ENCODE measurements at places on chromosomes 12 and 14.

GRCh38 chr12:33357181-33357580, 82.4 kb downstream of the SYT10 start:
- DNase-seq, result no peak

DNA sequence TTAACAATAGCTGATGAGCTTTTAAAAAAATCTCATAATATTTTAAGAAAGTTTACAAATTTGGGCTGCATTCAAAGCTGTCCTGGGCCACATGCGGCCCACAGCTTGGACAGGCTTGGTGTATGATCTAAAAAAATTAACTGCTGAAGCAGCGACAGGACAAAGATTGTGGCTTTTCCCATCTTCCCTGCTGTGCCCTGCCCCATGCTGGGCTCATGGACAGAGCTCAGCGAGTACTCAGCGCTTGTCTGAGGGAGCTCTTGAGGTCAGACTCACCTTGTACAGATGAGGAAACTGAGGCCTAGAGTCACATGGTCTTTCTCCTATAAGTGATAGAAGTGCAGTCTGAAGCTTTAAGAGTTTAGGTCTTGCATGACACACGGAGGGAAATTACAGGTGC, 15.0 kb downstream of the EVL start:
- DNase-seq, result no peak

DNA sequence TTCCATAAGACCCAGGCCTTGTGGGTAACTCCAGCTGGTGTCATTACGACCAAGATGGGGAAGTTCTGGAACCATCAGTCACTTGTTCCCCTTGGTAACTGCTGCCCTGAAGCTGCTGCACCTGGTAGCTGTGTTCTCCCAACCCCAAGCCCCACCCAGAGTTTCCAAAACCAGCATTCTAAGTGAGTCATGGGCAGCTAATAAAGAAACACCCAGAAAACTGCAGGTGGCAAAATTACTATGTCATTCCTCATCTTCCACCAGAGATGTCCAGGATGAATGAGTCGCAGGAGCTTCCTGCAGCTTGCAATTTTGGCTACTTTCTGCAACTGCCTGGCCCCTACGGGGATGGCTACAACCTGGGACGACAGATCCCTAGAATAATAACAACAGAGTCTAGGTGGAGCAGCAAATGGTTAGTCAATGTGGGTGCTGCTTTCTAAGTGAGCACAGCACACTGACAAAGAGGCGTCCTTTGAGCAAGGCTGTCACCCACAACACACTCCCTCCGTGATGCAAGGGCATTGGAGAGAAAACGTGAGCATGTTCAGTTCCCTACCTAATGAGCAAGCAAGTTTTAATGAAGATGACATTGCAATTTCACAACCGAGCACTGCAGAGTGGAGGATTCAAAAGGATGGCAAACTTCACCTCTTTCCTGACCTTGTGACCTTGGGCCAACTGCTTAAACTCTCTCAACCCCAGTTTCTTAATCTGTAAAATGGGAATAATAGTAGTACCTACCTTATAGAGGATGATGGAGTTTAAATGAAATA, 301.4 kb upstream of the NOS1 start:
- no peak for DNase-seq

GRCh38 chr12:27844366-27845090, 64.5 kb upstream of the MANSC4 start:
- DNase-seq, result no peak

DNA sequence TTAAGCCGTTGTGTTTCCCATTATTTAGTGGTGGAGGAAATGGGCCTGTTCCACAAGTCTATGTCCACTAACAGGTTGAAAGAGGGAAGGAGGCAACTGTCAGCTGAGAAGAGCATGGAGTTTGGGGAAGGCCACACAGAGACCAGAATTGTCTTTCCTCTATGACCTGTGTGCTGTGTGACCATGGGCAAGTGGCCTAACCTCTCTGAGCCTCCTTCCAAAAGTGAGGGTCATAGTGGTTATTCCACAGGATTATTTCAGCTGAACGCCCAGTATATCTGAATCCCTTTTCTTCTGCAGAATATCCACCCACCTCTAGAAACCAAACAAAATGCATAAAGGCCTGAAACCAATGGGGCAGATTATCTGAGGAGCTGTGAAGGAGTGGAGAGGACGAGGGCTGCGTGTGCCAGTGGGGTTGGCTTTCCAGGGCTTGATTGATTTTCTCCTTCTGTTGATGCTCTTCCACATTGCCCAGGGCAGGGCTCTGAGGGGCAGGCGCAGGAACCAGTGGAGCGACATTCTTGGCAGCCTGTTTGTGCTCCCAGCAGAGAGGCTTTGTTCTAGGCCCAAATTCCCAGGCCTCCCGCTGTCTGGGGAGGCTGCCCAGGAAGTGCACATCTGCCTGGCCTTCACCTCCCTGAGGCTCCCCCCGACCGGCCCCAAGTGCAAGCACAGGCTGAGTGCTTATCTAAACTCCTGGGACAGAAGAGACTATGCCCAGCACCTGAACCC, 452.7 kb downstream of the BCL11B start:
- no peak for DNase-seq

- DNase-seq, result no peak
Measured at GRCh38 chr14:68578597-68578996, 214.3 kb downstream of the ZFP36L1 start.

DNA sequence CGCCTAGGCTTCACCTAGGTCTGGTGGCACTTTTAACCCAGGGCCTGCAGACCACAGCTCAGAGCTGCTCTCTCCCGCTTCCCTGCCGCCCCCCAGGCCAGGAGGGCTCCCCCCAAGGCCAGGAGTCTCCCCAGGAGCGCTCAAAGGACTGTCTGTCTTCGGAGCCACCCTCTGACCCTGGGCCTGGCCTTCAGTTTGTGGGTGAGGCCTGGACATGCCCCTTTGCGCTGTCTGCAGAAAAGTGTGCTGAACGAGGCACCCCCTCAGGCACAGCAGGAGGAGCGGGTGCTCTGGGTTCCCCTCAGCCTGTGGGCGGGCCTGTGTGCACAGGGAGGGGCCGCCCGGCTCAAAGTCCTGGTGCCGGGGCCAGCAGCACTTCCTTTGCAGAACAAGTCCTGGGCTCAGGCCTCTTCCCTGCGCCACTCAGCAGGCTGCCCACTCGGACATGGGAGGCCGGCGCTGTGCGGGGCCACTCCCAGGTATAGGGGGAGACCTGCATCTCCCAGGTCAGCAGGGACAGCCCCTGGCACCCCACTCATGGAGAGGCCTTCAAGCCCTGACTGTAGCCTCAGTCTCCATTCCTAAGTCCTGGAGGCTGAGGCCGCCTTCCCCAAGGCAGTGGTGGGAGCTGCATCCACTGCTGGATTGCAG, 14.3 kb downstream of the DEGS2 start:
- no peak for DNase-seq

- DNase-seq, result no peak
Measured at GRCh38 chr12:57568838-57569237, 19.0 kb downstream of the KIF5A start.

- peak; percentile 57 for DNase-seq
Measured at GRCh38 chr14:67618617-67619063, 1.1 kb upstream of the ARG2 start.

DNA sequence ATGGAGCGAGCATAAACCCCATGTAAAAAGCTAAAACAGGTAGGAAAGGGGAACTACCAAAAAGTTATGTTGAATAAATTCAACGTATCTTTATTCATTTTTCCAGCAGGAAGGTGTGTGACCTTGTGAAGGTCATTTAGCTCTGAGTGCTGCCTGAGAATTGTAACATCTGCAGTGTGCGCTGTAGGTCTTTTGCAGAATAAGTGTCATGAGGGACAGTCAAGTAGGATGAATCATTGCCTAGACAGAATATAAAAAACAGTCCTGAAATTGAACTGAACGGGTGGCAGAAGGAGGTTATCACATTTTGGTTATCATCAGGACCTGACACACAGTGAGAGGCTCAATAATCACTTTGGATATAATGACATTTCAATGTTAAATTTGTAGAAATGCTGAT, 334.8 kb upstream of the NOVA1 start:
- no peak for DNase-seq

All from KG1 (cell line).